Upper lobe of left lung (tissue), 6 donors: ENCODE measurements at places on chromosomes 4 and X.

- DNase-seq, result no peak
Measured at GRCh38 chr4:15653864-15654592, 1.1 kb downstream of the FBXL5 start.

DNA sequence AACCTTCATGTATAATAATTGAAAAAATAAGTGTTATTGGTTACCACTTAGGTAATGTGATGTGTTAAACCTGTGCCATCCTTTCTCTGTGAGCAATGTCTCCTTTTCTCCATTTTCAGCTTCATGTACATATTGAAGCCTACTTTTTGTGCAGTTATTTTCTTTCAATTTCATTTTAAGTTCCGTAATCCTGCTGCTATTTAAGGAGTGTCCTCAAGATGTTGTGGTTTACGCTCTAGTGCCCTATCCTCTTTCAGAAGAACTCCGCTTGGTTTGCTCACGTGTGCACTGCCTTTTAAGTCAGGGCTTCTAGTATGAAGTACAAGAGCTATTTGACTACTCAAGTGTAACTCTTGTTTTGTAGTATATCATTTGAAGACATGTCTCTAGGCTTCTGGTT, 2253.2 kb upstream of the TENM3 start:
- no peak for DNase-seq

DNA sequence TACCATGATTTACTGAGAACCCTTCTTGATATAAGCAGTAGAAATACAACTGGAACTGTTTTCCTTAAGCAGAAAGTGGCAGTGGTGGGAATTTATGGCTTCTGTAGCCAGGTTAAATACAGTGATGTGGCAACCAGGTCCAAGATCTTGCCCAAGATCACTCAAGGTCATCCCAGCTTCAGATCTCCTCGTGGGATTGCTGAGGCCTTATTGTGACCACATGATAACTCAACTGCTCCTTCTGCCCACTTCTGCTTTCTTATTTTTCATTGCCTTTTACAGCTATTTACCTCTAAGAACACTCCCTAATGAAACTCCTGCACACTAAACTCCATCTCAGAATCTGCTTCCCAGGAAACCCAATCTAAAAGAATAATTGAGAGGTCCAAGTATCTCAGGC, 12.4 kb upstream of the CYBB start:
- no peak for DNase-seq

GRCh38 chr4:74311696-74312313, 3.5 kb downstream of the EPGN start:
- no peak for DNase-seq

- DNase-seq, result no peak
Measured at GRCh38 chrX:68944211-68944610, 115.4 kb downstream of the EFNB1 start.
